Activated CD4-positive, alpha-beta T cell treated with anti-CD3 and anti-CD28 coated beads, Interleukin-2, amount 50 U/mL, for 48 hours (primary cell): ENCODE measurements at places on chromosomes 12 and 14.

- no peak for DNase-seq
Measured at GRCh38 chr12:77625441-77625840, 205.3 kb upstream of the NAV3 start.

GRCh38 chr12:110286623-110287022 is 5.6 kb downstream of the ATP2A2 start:
- DNase-seq, result no peak

DNA sequence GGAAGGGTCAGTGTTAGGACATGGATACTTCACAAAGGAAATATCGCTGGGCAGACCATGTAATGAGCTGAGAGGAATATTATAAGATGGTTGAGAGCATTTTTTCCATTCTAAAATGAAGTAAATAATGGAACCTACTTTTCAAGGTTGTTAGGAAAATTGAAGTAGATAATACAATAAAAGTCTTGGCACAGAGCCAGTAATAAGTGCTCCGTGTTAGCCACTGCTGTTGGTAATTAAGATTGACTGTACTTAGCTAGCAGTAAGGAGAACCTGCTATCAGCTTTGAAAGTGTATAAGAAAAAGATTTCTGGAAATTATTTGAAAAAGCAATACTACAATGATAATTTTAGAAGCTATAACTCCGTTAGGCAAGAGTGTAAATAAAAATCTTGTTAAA is 77.6 kb downstream of the SCAF11 start:
- DNase-seq, result no peak

DNA sequence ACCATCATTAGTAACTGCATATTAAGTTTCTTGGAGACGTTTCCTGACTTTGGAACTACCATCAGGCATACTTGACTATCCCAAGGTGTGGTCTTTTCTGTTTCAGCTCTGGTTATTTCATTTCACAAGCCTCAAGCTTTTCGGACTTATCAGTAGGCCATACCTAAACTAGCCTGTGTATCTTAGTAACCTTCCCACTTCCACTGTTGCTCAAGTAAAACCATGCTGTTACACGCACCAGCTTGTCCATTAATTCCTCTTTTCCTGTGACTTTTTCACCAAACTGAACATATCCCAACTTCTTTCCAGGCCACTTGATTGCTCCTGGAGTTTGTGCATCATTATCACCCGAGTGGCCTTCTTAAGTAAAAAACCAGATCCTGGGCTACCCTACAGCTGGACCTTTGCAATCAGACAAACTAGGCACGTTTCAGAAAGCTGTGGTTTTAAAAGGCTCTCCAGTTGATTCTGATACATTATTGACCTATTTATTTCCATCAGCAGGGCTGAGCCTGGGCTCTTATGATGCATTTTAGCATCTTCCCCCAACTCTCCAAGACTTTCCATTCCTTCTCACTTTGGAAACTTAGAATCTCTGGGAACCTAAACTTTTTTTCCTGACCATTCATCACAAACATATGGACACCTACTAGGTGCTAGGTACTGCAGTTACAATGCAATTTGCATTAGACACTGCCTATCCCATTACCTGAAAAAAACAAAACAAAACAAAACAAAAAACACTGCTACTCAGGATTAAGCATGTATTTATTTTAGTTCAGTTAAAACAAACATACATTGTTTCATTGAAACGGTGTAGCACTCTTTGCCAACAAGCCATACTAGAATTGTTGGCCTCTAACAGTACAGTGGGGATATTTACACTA is 14.9 kb downstream of the SLC38A2 start:
- no peak for DNase-seq

- no peak for DNase-seq
Measured at GRCh38 chr14:76917745-76918255, 91.6 kb downstream of the LRRC74A start.

GRCh38 chr14:101132588-101132987 is 229.1 kb upstream of the RTL1 start:
- no peak for DNase-seq

GRCh38 chr14:89504602-89505313 is 87.7 kb upstream of the FOXN3 start:
- peak; percentile 31 for DNase-seq

DNA sequence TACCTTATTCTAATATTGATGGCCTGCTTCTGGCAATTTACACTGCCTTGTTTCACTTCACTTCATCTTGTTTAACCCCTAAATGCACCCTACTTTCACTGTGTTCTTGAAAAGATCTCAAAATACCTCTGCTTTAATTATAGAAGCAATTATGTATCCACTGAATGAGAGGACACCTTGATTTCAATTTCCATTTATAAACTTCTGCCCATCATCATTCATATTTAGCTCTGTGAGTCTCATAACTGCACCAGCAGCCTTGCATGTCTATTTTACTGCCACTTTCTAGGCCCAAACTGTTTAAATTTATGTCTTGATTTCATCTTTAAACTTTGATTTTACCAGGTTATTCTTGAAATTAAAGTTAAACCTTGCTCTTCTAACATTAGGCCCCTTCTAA is 7.1 kb upstream of the DNAAF2 start:
- DNase-seq, result no peak
